ENCODE measurements at places on chromosomes 7 and 10. TPM values are rescaled to one million over a fixed set of nuclear protein-coding genes. Genes with fewer than 3 reads are reported as not detected.

DNA sequence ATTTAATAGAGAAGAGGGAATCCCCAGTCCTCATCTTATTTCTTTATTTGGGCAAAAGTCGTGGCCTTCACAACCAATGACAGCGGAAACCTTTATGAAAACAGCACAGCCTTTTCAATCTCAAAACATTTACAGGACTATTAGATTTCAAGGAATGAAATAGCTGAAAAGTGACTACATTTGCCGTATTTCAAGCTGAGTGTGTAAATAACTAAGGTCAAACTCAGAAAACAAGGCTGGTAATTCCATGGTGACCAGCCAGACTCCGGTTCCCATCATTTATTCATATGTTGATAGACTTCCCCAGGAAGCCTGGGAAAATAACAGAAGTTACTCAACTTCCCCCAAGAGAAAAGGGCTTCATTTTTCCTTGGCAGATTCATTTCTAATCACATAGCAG is 457.3 kb upstream of the NFE2L3 start:
- H3K4me3 ChIP-seq: no peak overlapping the region
- peaks cover 4% of the 10 kb centered on the region for H3K27me3 ChIP-seq
- no peak overlapping the region for H3K27ac ChIP-seq
- DNase-seq: no peak

GRCh38 chr7:14124716-14125115 is 135.2 kb upstream of the ETV1 start:
- no peaks in the 10 kb centered on the region for H3K27me3 ChIP-seq
- no peak overlapping the region for H3K4me3 ChIP-seq
- H3K36me3 ChIP-seq: no peaks in the 10 kb centered on the region
- no peaks in the 10 kb centered on the region for H3K4me1 ChIP-seq
- DNase-seq: no peak

SPDYE11 gene
- total RNA-seq: not detected

RADIL gene
- total RNA-seq: not detected

TMEM236 gene
- 0.10 TPM for total RNA-seq

ANXA8L1 gene
- total RNA-seq: not detected

Data from natural killer cell treated with Interleukin-12 subunit alpha and Interleukin-12 subunit beta and Interleukin-15 and Interleukin-18, amount 100 ng/mL, for 72 hours (primary cell).